ENCODE measurements at places on chromosomes 7 and 10.

DNA sequence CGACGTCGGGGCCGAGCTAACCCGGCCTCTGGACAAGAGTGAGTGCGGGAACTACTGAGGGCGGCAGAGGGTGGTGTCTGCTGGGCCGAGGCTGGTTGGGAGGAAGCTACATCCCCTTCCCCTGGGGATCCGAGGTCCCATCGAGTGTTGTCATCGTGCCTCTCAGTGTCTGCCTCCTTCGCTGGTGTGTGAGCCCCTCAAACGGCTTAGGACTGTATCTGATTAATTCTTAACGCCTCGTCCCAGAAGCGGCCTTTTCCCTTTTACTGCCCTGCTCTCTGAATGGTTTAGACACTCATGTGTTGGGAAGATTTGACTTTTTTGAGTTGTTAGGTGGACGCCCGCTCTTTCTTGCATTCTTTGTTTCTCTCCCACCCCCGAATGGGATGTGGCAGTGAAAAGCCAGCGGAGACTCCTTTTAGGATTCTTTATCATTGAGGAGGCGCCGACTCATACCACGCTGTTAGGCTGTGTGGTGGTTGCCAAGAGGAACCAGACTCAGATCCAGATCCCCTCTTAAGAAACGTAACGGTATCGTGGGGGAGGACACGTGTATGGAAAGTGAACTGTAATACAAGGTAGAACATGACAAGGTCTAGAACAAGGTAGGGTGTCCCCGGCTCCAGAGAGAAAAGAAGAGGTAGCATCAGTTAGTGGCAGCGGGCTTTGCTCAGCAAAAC, 631 bp downstream of the SUPV3L1 start:
- DNase-seq = no peak

GRCh38 chr10:53893061-53893460, 908.0 kb downstream of the PCDH15 start:
- no peak for DNase-seq

DNA sequence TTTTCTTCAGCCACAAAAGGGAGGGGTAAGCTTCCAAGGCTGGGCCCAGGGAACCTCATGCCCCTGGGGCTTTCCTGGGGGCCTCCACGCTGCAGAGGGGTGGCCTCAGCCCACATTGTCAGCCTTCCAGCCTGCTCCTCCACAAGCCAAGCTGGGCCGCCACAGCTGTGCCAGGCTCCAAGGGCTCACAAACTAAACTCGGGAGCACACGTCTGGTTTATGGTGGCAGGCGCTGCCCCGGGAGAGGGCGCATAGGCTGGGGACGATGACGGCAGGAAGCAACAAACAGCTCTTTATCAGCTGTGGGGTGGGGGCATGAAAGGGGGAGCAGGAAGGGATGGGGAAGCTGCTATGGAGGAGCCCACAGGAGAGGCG, 6.3 kb upstream of the CDH23 start:
- no peak for DNase-seq

- DNase-seq = no peak
These were observed at the start of gene TMEM72 for GRCh38 chr10:44911081-44911540. TMEM72 (plus strand) TSS chr10:44911337; CDS start chr10:44911513, 176 bp downstream.

DNA sequence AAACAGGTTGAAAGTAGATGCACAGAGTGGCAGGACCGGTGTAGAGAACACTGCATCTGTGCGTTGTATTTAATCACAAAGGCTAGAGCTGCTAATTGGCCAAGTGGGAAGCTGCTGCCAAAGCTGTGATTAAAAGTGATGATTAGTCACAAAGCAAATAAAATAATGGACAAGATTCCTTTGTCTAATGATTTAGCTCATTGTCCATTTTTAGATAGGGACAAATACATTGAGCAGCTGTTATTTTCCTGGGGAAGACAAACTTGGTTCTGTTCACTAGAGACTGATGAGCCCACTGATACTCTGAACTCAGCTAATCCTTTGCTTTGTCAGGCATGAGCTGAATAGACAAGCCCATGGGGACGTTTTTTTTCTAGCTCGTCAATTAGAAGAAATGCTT, 19.7 kb downstream of the UBE3C start:
- DNase-seq = no peak

DNA sequence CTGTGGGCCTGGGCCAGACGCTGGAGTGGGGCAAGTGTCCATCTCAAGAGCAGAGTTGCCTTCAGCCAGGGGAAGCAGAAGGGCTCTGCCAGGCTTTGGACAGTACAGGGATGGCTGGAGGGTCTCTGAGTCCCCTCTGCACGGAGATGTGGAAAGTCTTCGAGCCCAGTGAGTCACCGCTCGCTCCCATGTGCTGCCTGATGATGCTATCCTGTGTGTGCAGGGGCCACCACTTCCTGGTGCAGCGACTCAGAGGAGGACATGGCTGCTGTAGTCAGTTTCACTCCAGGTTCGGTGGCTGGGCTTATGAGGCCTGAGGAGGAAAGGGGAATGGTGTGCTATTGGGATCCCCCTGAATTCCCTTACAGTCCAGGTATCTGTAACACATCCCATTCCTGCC, 6.0 kb downstream of the ADCYAP1R1 start:
- no peak for DNase-seq
